ENCODE measurements at places on chromosomes 2 and 18.

- no peak for DNase-seq
Measured at GRCh38 chr2:120303177-120303576, 42.8 kb upstream of the INHBB start.

GRCh38 chr2:219417374-219417773, 803 bp upstream of the DES start:
- DNase-seq: no peak

GRCh38 chr2:74345272-74345943, 2.2 kb upstream of the SLC4A5 start:
- DNase-seq: no peak

- no peak for DNase-seq
Measured at GRCh38 chr2:81650048-81650971, 1345.8 kb upstream of the LRRTM1 start.

DNA sequence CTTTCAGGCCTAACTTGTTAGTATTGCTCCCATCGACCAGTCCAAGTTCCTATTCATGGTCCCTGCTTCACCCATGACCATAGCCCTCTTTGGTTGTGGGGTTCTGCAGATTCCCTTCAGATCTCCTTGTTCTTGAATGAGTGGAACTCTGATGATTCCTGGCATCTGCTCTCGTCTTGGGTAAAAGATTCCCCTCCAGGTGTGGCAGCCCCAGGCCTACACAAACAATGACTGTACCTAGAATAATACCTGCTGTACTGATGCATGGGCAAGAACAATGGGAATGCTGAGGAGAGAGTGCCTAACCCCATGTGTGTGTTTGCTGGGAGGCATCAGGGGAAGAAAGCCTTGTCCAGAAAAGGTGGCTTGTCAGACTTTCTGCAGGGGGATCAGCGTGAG, 39.2 kb upstream of the MRPL19 start:
- no peak for DNase-seq

GRCh38 chr2:72994991-72995380, 76.5 kb downstream of the SFXN5 start:
- DNase-seq: no peak

GRCh38 chr2:185645529-185645928, 93.1 kb upstream of the FSIP2 start:
- no peak for DNase-seq

- DNase-seq: no peak
Measured at GRCh38 chr2:36410681-36411080, 55.1 kb downstream of the CRIM1 start.

Measured in activated naive CD8-positive, alpha-beta T cell treated with anti-CD3 and anti-CD28 coated beads, Interleukin-2, amount 50 U/mL, for 24 hours (primary cell).